Sciatic nerve (tissue), 2 donors: ENCODE measurements at places on chromosomes 1 and 21. TPM values are rescaled to one million over a fixed set of nuclear protein-coding genes. Genes with fewer than 3 reads are reported as not detected.

MT1HL1 gene
- total RNA-seq, result not detected

HPDL gene
- total RNA-seq, result 2.3 TPM

PGM1 gene
- total RNA-seq, result 33.7 TPM

DNA sequence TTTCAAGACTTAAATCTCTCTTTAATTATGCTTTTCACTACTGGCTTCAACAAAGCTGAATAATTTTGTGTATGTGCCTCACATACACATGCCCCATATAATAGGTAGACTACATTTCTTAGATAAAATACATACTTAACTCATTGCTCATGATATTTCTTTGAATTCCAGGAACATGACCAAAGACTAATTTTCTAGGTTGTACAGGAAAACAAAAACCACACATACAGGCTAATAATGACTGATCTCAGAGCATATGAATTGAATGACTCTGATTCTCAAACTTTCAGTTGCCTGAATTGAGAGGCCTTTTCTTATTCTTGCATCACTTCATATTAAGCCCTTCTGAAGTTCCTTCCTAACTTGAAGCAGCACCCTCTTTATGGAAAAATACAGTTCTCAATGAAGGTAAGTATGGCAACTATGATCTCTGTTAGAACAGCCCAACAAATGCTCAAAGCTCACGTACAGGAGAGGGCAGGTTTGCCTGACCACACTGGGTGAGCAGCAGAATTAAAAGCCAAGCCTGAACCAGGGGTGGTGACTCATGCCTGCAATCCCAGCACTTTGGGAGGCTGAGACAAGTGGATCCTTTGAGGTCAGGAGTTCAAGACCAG lies 22.6 kb upstream of the UAP1 start:
- DNase-seq, result no peak

DNA sequence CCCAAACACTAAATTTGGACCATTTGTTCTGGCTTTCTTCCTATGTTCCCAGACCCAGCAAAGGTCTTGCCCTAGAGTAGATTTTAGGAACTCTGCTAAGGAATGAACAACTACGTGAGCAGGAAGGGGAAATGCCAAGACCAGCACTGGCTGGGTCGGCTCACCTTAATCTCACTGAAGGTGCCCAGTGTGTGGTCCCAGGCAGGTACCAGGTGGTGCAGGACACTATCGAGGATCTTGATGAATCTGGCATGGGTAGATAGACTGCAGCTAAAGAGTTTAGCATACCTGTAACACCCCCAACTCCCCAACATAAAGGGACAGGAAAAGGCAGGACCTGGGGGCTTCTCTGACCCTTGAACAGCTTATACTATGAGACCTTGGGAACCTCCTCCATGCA lies 3.0 kb downstream of the HECTD3 start:
- no peak for DNase-seq
